ENCODE measurements at places on chromosomes 7 and 10.

- DNase-seq = no peak
These were observed 5.9 kb upstream of the NUP42 start for GRCh38 chr7:23175938-23176337.

DNA sequence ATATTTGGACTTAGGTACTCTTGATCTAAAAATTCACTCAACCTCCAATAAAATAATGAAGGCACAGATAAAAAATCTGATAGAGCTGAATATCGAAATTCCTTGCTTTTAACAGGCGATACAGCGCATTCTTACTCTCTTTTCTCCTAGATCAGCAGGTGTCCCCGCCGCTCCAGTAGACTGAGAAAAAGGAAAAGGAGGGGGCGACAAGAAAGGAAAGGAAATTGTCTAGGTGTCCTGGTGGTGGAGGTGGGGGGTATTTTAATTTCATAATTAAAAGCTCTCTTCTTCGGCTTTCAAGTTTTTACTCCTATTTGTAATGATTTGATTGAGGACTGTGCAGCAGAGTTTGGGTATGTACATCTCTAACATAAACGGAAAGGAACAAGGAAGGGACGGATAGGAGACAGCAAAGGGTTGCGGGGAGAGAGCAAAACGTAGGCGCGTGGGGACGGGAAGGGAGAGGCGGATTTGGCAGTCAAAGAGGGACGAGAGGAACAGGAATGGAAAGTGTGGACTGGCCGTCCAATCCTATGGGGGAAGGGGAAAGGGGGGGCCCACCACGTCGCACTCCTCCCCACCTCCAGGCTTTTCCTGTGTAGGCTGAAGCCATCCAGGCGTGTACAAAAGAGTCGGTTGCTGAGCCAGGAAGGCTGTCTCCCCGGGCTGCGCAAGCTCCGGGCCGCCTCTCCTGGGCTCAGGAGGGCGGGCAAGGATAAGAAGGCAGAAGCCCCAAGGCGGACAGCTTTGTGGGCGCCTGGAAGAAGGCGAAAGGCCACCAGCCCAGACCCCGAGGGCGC is 875 bp upstream of the HECTD2 start:
- DNase-seq = no peak

- no peak for DNase-seq
These were observed 3.5 kb downstream of the AIMP2 start for GRCh38 chr7:6012355-6013104.

- DNase-seq = no peak
These were observed 10.9 kb downstream of the LDB3 start for GRCh38 chr10:86678999-86679792.

DNA sequence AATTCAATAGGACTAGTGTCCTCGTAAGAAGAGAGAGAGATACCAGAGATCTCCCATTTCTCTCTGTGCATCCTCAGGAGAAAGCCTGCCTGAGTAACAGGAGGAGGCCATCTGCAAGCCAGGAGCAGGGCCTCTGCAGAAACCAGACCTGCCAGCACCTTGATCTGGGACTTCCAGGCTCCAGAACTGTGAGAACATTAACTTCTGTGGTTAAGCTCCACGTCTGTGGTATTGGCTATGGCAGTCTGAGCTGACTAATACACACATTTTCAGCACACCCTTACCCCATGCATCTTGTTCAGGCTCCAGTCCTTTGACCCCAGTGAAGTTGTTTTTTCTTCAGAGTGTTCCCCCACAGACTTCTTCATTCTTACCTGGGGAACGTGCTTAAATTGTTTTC is 3.1 kb upstream of the CRTAC1 start:
- DNase-seq = no peak

- no peak for DNase-seq
These were observed 21.6 kb downstream of the KIFBP start for GRCh38 chr10:69010151-69010640.

DNA sequence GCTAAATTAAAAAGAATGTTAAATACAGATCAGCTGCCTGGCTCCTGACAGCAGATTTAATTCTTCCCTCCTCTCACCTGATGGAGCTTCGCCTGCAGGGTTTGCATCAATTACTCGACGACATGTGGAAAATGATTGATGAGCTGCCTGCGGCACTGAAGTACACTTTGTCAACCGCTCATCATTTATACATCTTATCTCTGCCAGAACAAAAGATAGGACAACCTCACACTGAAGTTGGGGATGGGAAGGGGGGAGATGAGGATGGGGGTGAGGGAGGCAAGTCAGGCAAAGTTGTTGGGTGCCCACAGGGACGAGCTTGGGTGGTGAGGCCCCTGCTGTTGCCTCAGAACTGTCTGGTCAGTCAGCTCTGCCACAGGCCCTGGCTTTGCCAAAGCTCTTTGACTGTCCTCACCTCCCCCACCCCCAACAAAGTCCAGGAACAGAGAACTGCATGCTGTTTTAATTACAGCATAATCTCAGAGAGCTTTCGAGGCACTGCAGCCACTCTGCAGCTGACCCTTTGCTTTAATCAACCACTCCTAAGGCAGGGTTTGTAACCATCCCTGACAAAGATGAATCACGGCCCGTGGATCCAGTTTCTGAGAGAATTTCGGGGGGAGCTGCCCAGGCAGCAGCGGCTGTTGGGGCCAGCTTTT is 702.3 kb downstream of the LRMDA start:
- no peak for DNase-seq

DNA sequence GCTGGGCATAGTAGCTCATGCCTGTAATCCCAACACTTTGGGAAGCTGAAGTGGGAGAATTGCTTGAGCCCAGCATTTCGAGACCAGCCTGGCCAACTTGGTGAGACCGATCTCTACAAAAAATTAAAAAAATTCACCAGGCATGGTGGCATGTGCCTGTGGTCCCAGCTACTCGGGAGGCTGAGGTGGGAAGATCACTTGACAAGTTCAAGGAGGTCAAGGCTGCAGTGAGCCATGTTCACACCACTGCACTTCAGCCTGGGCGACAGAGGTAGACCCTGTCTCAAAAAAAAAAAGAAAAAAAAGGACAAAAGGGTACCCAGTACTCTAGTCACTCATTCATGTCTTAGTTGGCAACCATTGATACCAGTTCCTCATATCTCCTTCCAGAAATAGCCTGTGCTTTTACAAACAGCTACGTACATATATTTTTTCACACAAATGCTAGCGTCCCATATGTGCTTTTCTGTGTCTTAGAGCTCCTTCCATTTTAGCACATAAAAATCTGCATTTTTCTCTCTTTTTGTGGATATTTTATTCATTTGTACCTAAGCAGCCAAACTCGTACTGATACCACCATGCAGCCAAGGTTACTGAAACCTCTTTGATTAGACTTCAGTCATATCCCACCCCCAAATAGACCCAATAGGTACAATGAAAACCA is 5.5 kb downstream of the ABCC2 start:
- DNase-seq = no peak

DNA sequence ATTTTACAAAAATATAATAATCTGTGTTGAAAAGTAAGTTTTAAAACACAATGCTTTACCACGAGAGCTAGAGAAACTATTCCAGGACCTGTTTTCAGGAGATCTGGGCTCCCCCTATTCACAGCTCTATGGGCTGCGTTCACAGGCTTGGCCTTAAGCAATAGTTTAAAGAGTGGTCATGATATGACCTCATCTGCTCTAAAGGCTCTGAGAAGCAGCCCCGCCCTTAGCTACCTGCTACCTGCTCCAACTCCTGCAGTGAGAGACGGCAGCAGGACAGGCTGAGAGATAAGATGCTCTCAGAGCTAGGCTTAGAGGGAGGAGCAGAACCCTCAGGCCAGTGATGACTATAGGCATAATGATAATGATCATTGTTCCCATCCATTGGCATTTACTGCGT is 12.6 kb downstream of the ALOX5 start:
- no peak for DNase-seq

- no peak for DNase-seq
These were observed 59.5 kb downstream of the SIRT1 start for GRCh38 chr10:67943917-67944316.

- DNase-seq = no peak
These were observed 12.0 kb upstream of the EBLN1 start for GRCh38 chr10:22229802-22230157.

GRCh38 chr10:99814143-99814542 is 31.7 kb downstream of the ABCC2 start:
- DNase-seq = no peak

- DNase-seq = no peak
These were observed 9.1 kb downstream of the TTYH3 start for GRCh38 chr7:2640846-2641316.

- DNase-seq = no peak
These were observed 170.7 kb upstream of the SH2B2 start for GRCh38 chr7:102115931-102116330.

DNA sequence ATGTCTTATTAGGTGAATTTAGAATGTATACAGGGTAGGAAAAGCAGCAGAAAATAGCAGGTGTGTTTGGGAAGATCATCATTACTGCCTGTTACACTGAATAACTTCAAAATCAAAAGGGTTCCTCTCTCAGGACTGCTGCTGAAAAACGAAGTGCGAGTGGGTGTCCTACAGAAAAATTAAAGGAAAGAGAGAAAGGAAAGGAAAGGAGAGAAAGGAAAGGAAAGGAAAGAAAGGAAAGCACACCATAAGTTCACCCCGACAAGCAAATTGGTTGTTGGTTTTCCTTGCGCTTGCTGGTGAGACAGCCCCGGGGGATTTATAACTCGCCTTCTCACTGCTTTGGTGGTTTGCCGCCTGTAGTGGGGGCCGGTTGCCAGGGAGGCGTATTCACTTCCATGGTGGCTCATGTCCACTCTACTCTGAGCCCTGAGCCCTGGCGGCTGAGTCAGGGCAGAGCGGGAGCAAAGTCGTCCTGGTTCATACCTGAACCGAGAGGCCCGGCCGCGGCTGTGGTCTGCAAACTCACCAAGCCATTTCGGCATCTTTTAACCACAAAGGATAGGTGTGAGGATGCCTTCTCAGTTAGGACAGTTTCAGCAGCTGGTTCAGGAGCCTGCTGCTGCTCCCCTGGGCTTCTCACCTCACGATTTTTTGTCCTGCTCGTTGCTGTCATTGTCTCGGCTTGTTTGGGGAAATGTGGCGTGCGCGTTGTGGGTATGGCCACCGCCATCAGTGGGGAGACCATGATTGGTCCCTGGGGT is 26.1 kb downstream of the INPP5A start:
- DNase-seq = no peak

Measured in NCI-H1048 (cell line).